ENCODE measurements at places on chromosomes 13 and 19.

- DNase-seq = no peak
Observed at GRCh38 chr13:33690354-33690753, 127.6 kb upstream of the RFC3 start.

DNA sequence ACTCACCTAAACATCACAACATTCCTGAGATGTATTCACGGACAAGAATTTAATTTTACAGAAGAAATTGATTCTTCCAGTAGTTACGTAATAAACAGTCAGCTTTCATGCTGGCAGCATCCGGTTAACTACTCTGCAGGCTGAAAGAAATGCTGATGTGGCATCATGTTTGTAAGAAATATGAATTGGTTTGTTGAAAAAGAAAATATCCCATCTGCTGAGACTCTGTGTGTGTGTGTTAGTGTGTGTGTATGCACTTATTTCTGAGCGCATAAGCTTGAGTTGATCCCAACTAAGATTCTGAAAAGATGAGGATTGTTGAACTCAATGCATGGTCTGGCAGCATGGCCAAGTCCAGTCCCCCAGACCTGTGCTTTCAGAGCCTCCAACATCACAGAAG, 74.3 kb upstream of the FAM216B start:
- no peak for DNase-seq

DNA sequence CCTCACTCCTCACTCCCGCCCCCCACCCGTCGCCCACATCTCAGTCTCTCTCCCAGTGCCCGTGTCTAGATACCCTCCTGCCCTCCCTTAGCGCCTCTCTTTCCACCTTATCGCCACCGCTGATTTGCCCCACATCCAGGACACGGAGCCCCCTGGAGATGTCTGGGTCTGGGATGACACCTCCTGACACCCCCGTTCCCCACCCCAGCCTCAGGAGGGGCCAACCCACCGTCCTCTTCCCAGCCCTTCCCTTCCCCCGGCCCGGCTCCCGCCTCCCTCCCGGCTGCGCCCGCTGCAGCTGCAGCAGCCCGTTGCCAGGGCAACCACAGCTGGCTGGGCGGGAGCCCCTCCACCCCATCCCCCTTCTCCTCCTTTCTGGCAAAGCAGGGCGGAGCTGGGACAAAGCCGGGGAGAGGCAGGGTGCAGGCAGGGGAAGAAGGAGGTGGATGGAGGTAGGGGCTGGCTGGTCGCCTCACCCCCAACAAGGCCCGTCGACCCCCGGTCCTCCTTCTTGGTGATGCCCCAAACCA, 13.5 kb downstream of the DPF1 start:
- DNase-seq = no peak

GRCh38 chr13:109971456-109972090, 185.2 kb upstream of the IRS2 start:
- DNase-seq = no peak

GRCh38 chr13:93708308-93709075, 481.9 kb downstream of the GPC6 start:
- no peak for DNase-seq
